ENCODE measurements at places on chromosomes 2 and 18.

GRCh38 chr2:158917121-158917520, 51.3 kb upstream of the TANC1 start:
- H3K4me1 ChIP-seq: no peaks in the 10 kb centered on the region
- DNase-seq: no peak
- no peak overlapping the region for H3K4me3 ChIP-seq
- H3K27ac ChIP-seq: no peak overlapping the region

DNA sequence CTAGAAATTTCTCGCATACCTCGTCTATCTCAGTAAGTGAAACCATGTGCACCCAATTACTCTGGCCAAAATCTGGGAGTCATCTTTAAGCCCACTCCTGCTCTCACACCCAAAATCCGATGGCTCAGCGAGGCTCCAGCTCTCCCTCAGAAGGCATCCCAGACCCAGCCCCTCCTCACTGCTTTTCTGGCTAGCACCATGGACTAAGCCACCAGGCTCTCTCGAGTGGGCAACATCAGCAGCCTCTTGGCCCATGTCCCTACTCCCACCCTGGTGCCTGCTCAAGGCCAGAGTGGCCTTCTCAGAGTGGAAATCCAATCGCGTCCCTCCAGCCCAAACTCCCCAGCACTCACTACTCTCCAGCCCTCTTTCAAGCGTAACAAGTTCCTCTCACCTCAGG, 27.2 kb downstream of the TNS1 start:
- H3K4me3 ChIP-seq: no peak overlapping the region
- H3K27ac ChIP-seq: no peak overlapping the region
- H3K4me1 ChIP-seq: peaks cover 8% of the 10 kb centered on the region

DNA sequence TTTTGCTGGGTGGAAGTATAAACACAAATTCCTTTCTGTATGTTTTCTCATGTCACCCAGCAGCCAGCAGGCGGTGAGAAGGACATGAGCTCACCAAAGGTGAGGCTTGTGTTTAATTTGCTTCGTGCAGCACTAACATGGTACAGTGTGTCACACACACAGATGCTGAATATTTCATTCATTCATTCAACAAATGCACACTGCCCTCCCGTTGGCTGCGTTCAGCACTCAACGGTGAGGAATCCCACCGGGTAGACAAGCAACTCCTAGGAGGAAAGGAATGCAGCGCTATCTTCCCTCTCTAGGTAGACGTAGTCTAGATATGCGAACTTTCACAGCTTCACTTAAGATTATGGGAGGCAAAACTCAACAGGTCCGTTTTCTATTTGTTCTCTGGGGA, 85.1 kb downstream of the LONRF2 start:
- H3K27me3 ChIP-seq: no peaks in the 10 kb centered on the region
- no peak overlapping the region for H3K4me3 ChIP-seq
- H3K27ac ChIP-seq: no peak overlapping the region

- H3K27ac ChIP-seq: no peak overlapping the region
- no peak overlapping the region for H3K4me3 ChIP-seq
- H3K27me3 ChIP-seq: no peaks in the 10 kb centered on the region
- H3K36me3 ChIP-seq: no peaks in the 10 kb centered on the region
- DNase-seq: no peak
- peaks cover 4% of the 10 kb centered on the region for H3K4me1 ChIP-seq
Measured at GRCh38 chr2:20656561-20656960, 5.7 kb upstream of the HS1BP3 start.

- H3K27me3 ChIP-seq: no peaks in the 10 kb centered on the region
- H3K4me1 ChIP-seq: no peaks in the 10 kb centered on the region
- H3K27ac ChIP-seq: no peak overlapping the region
- no peak overlapping the region for H3K4me3 ChIP-seq
- H3K36me3 ChIP-seq: no peaks in the 10 kb centered on the region
Measured at GRCh38 chr2:220460257-220460985, 833.0 kb downstream of the SLC4A3 start.

DNA sequence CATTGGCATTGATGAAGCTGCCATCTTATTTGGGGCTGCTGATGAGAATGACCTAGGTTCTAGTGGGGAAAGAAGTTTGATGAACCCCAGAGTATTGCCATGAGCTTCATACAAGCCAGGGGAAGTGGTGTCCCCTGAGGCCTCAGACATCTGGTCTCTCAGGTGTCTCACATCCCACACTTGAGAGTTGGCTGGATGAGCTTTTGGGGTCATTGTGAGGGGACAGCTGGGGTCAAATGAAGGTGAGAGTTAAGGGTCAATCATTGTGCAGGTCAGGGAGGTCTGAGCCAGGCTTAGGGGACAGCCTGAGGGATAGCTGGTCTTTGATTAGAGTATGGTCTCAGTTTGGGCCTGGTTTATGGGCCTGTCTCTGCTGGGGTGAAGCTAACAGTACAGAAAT, 336.5 kb downstream of the CYP26B1 start:
- H3K27ac ChIP-seq: no peak overlapping the region
- H3K27me3 ChIP-seq: no peaks in the 10 kb centered on the region
- H3K36me3 ChIP-seq: no peaks in the 10 kb centered on the region
- no peak overlapping the region for H3K4me3 ChIP-seq

DNA sequence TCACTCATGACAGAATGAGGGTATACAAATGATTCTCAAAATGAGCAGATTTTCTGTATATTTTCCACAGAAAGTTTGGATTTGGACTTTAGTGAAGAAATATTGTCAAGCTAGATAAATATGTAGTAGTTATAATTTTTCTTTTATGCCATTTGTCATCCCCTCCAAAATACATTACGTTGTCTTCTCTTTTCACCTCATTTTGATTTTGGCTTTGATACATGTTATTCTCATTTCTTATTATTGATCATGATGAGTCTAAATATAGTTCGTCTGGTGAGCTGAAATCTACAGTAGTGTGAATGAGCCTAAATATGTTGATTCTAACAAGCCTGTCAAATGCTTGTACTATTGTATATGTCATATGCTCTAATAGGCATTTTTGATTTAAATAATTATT, 12.3 kb downstream of the DDX1 start:
- no peak for DNase-seq
- H3K27ac ChIP-seq: no peak overlapping the region
- peaks cover 29% of the 10 kb centered on the region for H3K36me3 ChIP-seq
- H3K27me3 ChIP-seq: no peaks in the 10 kb centered on the region
- H3K4me3 ChIP-seq: no peak overlapping the region

DNA sequence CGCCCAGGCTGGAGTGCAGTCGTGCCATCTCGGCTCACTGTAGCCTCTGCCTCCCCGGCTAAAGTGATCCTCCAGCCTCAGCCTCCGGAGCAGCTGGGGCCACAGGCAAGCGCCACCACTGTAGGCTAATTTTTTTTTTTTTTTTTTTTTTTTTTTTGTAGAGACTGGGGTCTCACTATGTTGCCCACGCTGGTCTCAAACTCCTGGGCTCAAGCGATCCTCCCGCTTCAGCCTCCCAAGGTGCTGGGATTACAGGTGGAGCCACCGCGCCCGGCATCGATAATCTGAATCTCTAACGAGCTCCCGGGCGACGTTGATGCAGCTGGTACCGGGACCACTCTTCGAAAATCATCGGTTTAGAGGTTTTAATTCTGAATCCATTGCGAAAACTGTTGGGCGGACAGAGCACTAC, 520 bp upstream of the CYP20A1 start:
- no peak for DNase-seq
- H3K4me3 ChIP-seq: peak overlapping the region; percentile 84
- H3K27me3 ChIP-seq: no peaks in the 10 kb centered on the region
- H3K36me3 ChIP-seq: no peaks in the 10 kb centered on the region

DNA sequence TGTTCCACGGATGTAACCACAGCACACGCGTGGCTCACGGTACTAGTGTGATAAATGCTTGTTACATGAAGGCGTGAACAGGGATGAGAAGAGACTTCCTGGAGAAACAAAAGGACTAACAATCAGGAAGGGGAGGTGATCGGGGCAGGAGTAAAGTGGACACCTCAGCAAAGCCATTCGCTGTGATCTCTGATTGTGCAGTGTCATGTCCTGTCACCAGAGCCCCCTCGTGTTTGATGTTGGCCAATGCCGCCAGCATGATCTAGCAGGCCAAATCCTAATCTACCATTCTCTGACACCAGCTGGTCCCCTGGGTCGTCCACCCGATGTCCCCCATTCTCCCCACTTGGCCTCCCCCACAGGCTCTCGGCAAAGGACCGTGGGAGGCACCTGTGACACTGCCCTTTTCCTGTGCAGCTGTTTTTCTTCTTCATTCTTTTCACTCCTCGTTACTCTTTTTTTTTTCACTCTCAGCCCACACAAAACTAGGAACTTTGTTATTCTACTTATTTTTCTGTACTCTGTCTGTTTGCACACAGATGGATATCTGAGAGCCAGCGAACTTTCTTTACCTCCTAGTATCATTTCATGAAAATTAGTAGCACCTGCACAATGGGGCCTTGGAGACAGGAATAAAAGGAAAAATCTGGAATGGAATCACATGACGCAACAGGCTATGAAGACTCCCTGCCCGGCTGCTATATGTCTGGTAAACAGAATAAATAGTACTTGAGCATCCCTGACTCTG, 146.8 kb downstream of the TGIF1 start:
- no peak overlapping the region for H3K4me3 ChIP-seq
- no peak for DNase-seq
- no peaks in the 10 kb centered on the region for H3K36me3 ChIP-seq
- H3K4me1 ChIP-seq: peaks cover 5% of the 10 kb centered on the region
- no peak overlapping the region for H3K27ac ChIP-seq

DNA sequence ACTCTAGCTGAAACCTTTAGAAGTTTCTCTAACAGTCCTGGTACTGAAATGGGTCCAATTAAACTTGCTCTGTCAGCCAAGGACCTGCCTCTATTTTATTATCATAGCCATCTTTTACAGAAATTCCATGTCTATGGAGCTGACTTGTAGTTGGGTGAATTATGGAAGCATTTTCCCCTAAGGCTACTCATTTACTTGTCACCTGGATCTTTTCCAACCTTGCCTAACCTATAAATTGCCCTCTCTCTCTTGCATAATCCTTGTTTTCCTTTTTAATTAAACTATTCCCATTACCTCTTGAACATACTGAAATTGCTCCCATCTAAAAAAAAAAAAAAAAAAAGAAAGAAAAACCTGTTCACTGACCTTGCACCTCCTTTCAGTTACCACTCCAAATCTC, 74.6 kb upstream of the DOK6 start:
- H3K4me1 ChIP-seq: no peaks in the 10 kb centered on the region
- no peak for DNase-seq
- H3K4me3 ChIP-seq: no peak overlapping the region
- H3K27ac ChIP-seq: no peak overlapping the region
- H3K27me3 ChIP-seq: no peaks in the 10 kb centered on the region

DNA sequence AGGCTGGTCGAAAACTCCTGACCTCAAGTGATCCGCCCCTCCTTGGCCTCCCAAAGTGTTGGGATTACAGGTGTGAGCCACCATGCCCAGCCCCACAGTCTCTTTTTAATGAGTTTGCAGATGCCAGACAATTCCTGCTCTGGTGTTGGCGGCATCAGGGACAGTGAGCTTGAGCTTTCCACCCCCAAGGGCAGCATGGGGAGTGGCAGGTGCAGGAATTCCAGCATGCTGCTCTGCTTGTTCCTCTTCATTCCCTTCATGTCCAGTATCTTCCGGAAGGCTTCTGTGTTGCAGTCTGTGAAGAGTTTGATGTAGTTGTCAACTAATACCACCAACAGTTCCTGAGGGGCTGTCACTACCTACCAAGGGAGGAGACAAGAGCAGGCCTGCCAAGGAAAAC, 137.3 kb downstream of the SS18 start:
- H3K27ac ChIP-seq: no peak overlapping the region
- no peaks in the 10 kb centered on the region for H3K27me3 ChIP-seq
- DNase-seq: no peak
- no peaks in the 10 kb centered on the region for H3K36me3 ChIP-seq

DNA sequence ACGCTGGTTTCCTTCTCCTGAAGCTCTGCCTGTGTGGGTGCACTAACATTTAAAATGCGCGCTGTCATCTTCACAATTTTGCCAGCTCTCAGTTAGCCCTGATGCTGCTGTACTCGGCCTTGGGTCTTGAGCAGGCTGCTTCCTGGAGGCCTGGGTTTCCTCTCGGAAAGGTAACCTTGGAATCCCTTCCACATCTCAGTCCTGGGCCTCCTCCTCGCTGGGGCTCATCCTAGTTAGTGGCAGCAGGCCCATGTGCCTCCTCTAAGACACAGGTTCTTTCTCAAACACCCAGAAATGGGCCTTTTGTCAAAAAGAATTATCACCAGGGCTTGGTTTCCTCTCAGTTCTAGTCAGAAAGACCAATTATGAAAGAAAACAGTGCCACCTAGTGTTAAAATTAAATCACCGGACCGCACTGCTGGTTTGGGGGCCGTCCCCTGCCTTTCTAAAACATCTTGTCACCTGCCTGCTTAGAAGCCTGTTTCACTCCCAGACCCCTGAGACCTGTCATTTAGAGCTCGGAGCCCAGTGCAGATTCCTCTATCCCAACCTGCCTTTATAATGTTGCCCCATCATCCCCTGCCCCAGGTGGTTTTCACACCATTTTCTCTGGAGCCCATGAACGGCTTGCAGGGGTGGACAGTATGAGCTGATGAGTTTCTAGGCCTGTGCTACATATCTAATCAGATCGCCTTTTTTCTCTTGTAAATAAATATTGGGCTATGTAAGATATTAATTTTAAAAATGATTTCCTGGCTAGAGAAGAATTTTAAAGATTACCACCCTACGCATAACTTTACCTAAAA, 42.4 kb downstream of the HK2 start:
- peaks cover 53% of the 10 kb centered on the region for H3K36me3 ChIP-seq
- H3K4me1 ChIP-seq: no peaks in the 10 kb centered on the region
- H3K27me3 ChIP-seq: no peaks in the 10 kb centered on the region
- no peak overlapping the region for H3K27ac ChIP-seq
- DNase-seq: peak; percentile 11
- H3K4me3 ChIP-seq: no peak overlapping the region

GRCh38 chr18:52200406-52200805, 139.6 kb upstream of the DCC start:
- no peaks in the 10 kb centered on the region for H3K36me3 ChIP-seq
- H3K4me1 ChIP-seq: no peaks in the 10 kb centered on the region
- no peak for DNase-seq
- H3K27ac ChIP-seq: no peak overlapping the region
- H3K27me3 ChIP-seq: no peaks in the 10 kb centered on the region
- H3K4me3 ChIP-seq: no peak overlapping the region

GRCh38 chr2:188695953-188696352, 278.2 kb upstream of the COL3A1 start:
- no peak overlapping the region for H3K4me3 ChIP-seq
- H3K36me3 ChIP-seq: no peaks in the 10 kb centered on the region
- no peak overlapping the region for H3K27ac ChIP-seq
- H3K27me3 ChIP-seq: no peaks in the 10 kb centered on the region
- DNase-seq: no peak
- peaks cover 7% of the 10 kb centered on the region for H3K4me1 ChIP-seq

DNA sequence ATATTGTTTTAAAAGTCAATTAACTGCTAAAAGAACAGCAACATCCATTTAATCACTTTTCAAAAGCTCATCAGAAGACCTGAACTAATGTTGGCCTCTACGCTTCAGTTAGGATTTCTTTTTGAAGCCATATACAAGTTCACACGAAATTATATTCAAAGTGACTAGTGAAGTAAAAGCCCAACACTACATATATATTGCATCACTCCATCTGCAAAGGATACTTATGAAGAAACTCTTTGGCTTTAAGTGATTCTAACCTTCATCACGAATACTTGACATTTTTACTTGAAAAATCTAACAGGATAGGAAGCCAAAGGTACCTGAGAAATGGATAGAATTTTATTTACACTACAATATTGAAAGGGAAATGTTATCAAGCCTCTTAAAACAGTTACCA, 50.4 kb downstream of the LRPPRC start:
- H3K27me3 ChIP-seq: no peaks in the 10 kb centered on the region
- no peak for DNase-seq
- H3K4me1 ChIP-seq: peaks cover 4% of the 10 kb centered on the region
- H3K4me3 ChIP-seq: no peak overlapping the region

- no peak overlapping the region for H3K4me3 ChIP-seq
- DNase-seq: no peak
- H3K27me3 ChIP-seq: no peaks in the 10 kb centered on the region
- H3K36me3 ChIP-seq: no peaks in the 10 kb centered on the region
- no peaks in the 10 kb centered on the region for H3K4me1 ChIP-seq
Measured at GRCh38 chr2:229392196-229392595, 121.1 kb upstream of the PID1 start.
